ENCODE measurements at places on chromosomes 3 and 15. TPM values are rescaled to one million over a fixed set of nuclear protein-coding genes. Genes with fewer than 3 reads are reported as not detected.

DNA sequence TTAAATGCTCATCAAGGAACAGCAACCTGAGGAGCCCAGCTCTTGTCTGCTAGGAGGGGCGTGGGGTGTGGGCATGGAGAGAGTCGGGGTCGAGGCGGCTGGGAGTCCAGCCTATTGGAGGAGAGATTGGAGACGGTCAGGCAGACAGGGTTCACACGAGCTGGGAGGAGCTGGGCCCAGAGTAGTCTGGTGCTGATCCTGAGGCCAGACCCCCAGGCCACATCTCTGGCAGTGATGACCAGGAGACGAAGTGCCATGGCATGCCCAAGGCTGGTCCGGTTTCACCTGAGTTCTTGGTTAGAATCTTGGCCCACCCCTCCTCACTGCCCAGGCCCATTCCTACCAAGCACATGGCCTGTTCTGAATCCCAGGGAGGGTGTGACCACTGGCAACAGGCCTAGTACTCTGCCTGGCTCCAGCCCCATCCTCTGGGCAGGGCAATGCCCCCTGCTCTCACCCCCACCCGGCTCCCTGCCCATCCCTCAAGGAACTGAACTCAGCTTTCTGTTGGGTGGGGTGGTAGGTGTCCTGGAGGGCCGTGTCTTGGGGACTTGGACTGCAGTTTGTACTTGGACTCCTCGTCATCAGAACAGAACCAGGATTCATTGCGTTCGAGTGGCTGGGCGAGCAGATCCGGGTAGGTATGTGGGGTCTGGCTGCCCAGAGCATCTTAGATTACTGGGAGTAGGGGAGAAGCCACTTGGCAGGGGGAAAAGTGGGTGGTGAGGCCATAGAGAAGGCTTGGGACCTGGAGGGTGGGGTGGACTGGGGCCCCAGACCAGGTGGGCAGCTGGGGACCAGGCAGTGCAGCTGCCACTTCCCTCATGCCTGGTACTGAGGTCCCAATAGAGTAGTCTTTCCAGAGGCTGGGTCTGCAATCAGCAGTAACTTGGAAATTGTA is 20.8 kb downstream of the SLC28A1 start:
- no peak for DNase-seq

DNA sequence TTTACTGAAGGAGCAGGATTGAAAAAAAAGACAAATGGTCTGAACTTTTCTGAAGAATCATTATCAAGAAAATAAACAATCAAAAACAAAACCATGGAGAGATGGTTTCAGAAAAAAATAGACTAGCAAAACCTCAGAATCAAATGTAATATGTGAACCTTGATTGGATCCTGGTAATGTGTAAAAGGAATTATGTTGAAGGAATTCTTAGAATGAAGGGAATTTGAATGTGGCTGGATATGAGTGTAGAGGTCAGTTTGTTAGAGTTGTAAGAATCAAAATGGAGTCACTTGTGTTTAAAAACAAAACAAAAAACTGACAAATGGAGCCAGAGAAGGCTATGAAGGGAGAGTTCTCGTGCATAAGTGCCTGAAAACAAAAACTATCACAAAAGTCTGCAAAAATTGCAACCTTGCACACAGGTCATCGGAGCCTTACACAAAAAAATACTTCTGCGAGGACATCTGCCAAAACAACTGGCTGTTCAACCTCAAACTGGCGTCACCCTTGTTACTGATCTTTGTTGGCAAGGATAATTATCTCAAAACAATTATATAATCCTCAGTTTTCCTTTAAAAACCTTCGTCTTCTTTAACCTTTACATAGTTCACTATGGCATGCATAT is 19.1 kb upstream of the ATP13A3 start:
- no peak for DNase-seq

GRCh38 chr3:59473636-59474035 is 423.8 kb upstream of the CFAP20DC start:
- no peak for DNase-seq

The BSN gene
- 0.89 TPM for polyA plus RNA-seq

DNA sequence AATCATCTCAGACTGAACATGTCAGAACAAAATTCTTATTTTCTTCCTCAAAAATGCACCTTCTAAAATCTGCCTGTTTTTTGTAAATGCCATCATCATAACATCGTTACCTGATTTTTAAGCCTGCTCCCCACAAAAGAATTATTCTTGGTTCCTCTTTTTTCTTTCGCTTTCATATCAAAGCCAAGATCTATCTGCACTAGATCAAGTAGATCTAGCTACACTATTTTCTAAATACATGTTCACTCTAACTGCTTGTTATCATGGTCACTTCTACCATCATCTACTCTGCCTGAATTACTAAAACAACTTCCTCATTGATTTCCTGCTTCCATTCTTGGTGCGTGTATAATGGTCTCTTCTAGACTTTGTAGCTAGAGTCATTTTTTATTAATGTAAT is 217.7 kb downstream of the ARPP21 start:
- DNase-seq, result no peak

The AHSG gene
- 0.30 TPM for polyA plus RNA-seq

DNA sequence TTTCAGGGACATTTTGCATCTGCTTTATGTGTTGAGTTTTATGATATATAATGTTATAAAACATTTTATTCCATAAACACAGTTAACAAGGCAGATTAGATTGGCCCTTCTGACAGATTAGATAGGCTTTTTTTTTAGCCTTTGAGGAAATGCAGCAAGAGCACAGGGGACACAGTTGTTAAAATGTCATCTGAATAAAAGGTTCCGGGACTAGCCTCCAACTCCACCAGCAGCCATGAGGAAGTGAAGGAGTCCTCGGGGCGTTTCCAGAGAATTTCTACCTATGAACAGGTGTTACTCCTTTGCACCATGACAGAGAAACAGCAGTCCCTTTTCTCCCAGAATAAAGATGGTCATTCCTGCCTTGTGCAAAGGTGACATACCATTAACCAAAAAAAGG is 167.8 kb upstream of the KBTBD8 start:
- no peak for DNase-seq

- peak; percentile 31 for DNase-seq
Measured at GRCh38 chr15:44033894-44034293, 161.2 kb downstream of the FRMD5 start.

DNA sequence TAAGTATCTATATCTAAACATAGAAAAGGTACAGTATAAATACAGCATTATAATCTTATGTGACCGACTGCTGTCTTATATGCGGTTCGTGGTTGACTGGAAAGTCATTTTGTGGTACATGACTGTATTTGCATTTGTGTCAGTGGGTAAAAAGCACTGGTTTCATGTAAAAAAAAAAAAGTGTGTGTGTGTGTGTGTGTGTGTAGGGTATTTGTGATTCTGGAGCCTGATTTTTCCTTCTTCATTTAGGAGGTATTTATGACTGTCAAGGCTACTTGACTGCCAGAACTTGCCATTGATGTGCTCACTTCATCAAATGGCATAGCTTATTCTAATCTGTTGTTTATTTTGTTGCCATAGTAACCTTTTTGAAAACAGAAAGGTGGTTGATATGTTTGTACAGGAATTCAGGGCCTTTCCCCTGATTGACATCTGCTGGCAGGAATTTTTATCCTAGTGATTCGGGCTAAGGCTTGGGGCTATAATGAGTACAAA is 63.2 kb downstream of the AKAP13 start:
- DNase-seq, result peak; percentile 55

DNA sequence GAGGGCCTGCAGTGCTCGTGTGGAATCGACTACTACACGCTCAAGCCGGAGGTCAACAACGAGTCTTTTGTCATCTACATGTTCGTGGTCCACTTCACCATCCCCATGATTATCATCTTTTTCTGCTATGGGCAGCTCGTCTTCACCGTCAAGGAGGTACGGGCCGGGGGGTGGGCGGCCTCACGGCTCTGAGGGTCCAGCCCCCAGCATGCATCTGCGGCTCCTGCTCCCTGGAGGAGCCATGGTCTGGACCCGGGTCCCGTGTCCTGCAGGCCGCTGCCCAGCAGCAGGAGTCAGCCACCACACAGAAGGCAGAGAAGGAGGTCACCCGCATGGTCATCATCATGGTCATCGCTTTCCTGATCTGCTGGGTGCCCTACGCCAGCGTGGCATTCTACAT is 3.8 kb downstream of the RHO start:
- DNase-seq, result no peak

DNA sequence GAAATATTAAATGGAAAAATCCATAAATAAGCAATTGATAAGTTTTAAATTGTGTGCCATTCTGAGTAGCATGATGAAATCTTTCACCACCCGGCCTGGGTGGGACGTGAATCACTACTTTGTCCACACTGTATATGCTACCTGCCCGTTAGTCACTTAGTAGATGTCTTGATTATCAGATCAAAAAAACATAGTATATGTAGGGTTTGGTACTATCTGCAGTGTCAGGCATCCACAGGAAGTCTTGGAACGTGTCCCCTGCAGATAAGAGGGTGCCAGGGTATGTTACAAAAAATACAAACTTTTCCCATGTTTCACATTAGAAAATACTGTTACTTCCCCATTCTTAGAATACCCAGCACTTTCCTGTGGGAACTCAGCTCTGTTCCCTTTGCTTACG is 35.2 kb downstream of the FAM81A start:
- no peak for DNase-seq

DNA sequence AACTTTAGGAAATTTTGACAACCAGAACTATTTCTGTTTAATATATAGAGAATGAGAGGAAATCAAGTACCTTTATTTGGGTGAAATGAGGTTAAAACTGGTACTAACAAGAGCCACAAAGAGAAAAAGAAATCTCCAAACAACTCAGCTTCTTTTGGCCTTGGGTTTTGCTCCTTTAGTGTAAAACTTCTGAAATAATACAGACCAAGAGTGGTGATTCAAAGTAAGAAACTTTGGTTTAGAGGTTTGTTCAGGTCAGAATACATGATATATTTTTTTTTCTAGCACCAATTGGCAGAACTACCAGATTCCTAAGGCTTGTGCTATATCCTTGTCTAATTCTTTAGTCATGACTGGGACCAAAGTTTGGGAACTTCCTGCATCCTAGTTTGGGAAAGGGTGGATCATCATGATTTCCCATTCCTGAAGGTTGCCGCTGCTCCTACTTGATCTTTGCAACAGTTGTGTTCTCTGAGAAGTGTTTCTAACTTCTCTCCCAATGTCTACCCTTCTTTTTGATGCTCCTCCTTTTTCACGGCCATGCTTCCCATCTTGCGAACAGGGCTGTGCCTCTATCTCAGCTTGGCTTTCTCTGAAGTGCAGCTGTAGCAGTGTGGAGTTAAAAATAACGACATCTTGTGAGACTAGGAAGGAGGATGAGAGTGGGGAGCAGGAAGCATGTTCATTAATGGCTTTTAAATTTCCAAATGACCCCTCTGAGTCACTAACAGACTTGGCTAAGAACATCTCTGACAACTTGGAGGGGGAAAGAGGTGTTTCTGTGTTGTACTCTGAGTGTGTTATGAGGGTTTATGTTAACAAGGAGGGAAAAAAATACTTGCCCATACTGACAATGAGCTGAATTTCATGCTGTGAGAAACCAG is 87.7 kb downstream of the KCNAB1 start:
- DNase-seq, result no peak

The FEZF2 gene
- polyA plus RNA-seq, result 0.12 TPM

The GOLGA8S gene
- 0.34 TPM for polyA plus RNA-seq

The NME9 gene
- 0.91 TPM for polyA plus RNA-seq

DNA sequence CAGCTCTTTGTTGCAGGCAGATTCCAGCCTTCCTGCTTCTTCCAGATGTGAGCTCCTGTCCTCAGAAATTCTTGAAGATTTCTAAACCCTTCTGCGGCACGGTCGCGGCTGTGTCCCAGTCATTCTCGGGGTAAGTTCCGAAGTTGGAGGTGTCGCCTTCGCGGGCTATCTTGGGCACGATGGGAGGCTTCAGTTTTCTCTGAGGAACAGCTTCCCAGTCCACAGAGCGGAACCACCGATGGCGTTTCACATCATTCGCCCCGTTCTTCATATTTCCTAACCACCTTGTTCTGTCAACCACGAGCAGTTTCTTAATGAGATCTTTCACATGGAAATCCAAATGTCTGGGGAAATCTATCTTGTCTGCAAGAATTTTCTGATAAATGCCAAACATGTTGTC is 24.7 kb upstream of the CERS3 start:
- no peak for DNase-seq

The TMEM207 gene
- not detected for polyA plus RNA-seq

DNA sequence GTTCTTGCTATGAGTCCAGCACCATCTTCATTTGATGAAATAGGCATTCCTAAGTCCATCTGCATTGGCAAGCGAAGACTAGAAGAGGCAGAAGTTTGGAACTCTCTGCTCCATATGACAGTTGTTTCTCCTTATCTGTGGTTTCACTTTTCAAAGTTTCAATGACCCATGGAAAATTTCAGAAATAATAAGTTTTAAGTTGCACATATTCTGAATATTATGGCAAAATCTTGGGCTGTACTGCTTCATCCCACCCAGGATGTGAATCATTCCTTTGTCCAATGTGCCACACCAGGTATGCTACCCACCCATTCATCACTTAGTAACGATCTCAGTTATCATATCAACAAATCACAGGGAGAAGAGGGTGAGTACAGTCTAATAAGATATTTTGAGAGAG is 647.9 kb downstream of the GRM7 start:
- no peak for DNase-seq

DNA sequence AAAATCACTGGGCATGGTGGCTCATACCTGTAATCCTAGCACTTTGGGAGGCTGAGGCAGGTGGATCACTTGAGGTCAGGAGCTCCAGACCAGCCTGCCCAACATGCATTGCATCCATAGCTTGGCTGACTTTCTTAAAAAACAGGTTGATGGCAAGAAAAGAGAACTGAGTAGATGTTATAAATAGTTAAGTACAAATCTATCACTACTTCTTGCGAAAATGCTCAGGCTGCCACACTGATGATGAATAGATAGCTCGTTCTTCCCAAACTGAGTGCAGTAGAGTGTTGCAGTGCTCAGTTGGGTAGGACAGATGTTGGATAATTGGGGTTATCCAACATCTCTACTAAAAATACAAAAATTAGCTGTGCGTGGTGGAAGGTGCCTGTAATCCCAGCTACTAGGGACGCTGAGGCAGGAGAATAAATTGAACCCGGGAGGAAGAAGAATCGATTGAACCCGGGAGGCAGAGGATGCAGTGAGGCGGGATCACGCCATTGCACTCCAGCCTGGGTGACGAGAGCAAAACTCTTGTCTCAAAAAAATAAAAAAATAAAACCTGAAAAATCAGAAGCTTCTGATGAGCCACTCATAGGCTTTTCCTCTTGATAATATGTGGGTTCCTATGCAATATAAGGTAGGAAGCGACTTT is 1.2 kb downstream of the BTLA start:
- DNase-seq, result no peak

The CLEC3B gene
- 12.8 TPM for polyA plus RNA-seq

The KLHL40 gene
- polyA plus RNA-seq, result 0.12 TPM

The RHOA gene
- polyA plus RNA-seq, result 143 TPM

GRCh38 chr3:95813244-95813643 is 1001.1 kb upstream of the EPHA6 start:
- DNase-seq, result no peak

GRCh38 chr15:90592131-90592881 is 62.6 kb downstream of the CRTC3 start:
- no peak for DNase-seq
